ENCODE measurements at places on chromosomes 6 and 20.
A peak's percentile ranks its signal among the peaks of the same experiment; 100 is the strongest.

DNA sequence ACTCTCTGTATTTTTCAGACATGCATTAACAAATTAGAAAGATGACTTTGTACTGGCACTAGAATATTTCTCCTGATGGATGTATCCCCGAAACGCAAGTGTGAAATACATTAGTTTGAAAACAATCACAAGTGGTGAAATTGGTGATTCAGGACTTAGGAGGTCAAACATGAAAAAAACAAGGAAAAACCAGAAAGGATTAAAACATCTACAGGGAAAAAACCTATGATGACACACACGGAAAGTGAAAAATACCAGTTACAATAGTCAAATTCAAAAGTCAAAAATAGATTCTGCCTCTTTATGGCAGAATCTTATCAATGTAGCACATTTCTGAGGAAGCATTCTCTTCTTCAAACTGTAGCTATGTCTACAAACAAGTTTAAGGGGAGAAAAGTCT is 129.0 kb upstream of the SGK1 start:
- DNase-seq, result no peak

- no peak for DNase-seq
Measured at GRCh38 chr6:11586536-11586935, 49.0 kb downstream of the TMEM170B start.

DNA sequence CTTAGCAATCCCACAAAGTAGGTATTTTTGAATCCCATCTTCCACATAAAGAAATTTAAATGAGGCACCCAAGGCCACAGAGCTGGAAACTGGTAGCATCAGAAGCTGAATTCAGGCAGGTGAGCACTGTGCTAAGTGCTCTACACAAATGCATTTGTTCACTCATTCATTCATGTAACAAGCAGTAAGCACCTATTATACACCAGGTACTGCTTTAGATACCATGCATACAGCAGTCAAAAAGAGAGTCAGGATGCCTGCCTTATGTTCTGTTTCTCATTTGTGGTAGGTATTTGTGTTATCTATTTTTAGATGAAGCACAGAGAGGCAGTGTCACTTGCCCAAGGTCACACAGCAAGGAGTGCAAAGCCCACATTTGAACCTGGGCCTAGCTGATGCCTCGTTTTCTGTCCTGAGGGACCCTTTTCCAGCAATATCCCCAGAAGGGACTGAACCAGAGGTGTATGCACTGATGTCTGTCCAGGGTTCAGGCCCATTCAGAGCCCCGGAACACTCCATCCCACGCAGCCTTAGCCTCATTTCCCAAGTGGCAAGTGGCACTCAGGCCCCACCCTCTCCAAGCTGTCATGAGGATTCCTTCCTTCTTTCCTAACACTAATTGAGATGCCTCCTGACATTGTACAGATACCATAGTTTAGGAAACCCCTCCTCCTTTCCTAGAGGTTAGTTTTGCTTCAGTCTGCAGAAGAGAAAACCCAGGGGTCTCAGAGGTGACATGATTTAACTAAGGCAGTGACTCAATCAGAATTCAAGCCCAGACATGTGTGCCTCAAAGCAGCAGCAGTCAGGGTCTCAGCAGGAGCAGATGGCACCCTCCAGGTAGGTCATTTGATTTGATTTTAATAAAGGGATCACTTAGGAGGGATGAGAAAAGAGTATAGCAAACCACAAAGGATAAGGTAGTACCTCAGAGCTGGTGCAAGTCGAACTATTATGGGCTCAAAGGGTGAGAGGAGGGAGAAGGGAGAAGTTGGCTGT is 61.2 kb upstream of the SIRPA start:
- no peak for DNase-seq

DNA sequence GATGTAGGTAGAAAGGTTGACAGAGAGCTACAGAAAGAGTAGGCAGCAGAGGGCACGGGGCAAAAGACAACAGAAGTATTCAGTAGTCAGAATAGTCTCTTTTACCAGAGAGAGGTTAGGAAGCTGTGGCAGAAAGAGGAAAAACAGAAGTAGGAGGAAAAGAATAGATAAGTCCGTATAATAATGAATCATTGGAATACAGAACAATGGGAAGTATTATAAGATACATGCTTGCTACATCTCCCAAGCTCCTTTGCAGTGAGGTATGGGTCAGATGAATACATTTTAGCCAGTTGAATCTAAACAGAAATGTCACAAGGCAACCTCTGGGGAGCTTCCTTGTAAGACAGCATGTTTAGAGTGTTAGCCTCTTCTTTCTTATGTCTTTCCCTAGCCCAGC is 570.5 kb upstream of the CITED2 start:
- no peak for DNase-seq

DNA sequence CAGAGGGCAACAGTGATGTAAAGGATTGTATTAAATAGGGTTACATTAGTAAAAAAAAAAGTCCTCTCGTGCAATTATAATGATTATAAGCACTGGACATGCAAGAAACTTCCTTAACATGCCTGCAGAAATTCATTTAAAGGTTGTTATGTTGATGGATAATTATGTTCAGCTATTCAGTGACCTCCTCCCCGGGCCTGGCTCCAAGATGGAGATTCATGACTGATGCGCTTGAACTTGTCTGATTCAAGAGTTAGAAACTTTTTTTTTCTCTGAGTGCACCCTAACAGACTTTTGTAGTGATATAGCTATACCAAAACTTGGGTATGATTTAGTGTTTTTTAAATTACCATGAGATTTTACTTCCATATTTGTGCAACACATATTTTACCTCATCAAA is 1170.0 kb upstream of the CITED2 start:
- DNase-seq, result no peak

- DNase-seq, result no peak
Measured at GRCh38 chr20:50163570-50164317, 10.2 kb upstream of the PEDS1 start.

- DNase-seq, result no peak
Measured at GRCh38 chr20:56605261-56605996, 23.7 kb upstream of the TFAP2C start.

DNA sequence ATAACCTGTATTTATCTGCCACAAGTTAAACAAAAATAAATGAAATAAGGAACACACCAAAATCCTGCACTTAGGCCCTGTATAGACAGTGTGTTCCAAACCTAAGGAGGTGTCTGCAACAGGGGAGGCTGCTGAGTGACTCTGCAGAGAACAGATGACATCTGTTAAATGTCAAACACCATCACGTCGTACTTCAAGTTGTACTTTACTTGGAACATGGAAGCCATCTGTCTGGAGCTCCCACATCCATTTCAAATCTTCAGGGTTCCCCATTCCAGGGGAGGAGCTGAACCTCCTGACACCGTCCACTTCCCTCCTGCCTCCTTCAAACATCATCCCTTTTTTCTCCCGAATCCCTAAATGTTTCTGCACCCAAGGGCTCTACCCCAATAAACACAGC is 1.8 kb upstream of the MAP7 start:
- no peak for DNase-seq

DNA sequence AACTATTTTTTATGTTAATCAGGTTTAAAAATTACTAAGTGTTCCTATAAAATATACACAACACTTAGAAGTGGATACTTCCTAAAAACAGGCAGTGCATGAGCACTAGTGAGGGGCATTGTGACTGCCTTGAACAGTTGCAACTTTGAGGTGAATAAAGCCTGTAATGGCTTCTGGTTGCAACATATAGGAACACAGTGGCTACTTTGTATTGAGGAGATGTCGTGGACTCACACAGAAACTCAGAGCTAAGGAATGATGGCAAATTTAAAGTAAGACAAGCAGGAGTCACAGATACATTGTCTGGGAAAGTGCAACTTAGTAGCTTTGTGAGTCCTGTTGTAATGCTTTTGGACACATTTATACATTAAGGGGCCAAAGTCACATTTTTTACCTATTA is 861 bp upstream of the HLA-A start:
- DNase-seq, result no peak

- DNase-seq, result no peak
Measured at GRCh38 chr6:30997301-30997700, 13.0 kb upstream of the MUC22 start.

- DNase-seq, result no peak
Measured at GRCh38 chr6:39389484-39389767, 66.9 kb upstream of the KCNK16 start.

DNA sequence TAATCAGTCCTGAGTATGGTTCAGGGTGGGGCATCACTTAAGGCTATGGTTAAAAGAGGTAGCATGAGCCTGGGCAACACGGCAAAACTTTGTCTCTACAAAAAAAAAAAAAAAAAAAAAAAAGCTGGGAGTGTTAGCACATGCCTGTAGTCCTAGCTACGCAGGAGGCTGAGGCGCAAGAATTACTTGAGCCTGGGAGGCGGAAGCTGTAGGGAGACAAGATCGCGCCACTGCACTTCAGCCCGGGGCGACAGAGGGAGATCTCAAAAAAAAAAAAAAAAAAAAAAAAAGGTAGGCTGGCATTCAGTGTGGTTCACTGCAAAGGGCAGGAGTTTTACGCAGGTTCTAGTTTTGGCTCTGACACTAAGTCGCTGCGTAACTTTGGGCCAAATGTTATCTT is 15.1 kb downstream of the ELOVL2 start:
- DNase-seq, result no peak

GRCh38 chr6:147447835-147448611 is 60.5 kb upstream of the SAMD5 start:
- no peak for DNase-seq

GRCh38 chr6:26607434-26608230 is 10.9 kb downstream of the ABT1 start:
- peak; percentile 16 for DNase-seq

GRCh38 chr20:60331688-60332300 is 373.6 kb downstream of the CDH26 start:
- DNase-seq, result no peak
